Activated CD4-positive, alpha-beta T cell treated with anti-CD3 and anti-CD28 coated beads for 24 hours (primary cell): ENCODE measurements at places on chromosomes 12 and 14.

- no peak for DNase-seq
Observed at GRCh38 chr12:24822121-24822899, 126.6 kb downstream of the BCAT1 start.

DNA sequence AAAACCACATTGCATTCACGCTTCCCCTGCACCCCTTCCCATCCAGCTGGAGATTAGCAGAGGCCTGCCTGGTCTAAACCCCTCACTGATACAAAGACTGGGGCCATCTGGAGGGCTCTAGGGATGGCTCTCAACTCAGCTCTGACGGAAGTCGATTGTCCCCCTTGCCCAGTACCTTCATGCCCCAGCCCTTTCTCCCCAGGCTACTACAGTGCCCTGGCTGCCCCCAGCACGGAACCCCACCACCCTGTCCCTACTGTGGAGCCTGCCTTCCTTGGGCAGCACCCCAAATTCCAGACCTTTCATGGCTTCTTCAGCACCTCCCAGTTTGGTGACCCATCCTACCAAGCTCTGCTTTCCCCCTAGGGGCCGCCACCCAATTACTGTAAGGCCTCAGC is 25.6 kb downstream of the ZFP36L1 start:
- DNase-seq = no peak

GRCh38 chr12:100842156-100842555 is 47.6 kb downstream of the ANO4 start:
- no peak for DNase-seq

DNA sequence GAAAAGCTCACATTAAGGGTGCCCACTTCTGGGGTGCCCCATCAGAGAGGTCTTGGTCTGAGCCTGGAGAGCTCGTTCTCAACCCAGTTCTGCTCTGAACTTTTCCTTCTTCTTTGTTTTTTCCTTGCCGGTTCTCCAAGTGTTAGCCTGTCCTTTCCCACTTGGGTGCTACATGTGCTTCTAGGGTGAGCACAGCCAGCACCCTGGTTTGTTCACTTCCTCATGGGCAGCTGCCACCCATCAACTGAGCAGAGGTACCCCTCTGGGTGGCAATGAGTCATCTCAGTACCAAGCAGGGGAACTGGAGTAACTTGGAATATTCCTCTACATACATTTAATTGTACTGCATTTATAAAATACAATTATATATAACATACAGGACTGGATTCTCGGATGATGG is 3.9 kb upstream of the SYNE3 start:
- no peak for DNase-seq

GRCh38 chr12:58741226-58741625 is 179.1 kb downstream of the LRIG3 start:
- no peak for DNase-seq

DNA sequence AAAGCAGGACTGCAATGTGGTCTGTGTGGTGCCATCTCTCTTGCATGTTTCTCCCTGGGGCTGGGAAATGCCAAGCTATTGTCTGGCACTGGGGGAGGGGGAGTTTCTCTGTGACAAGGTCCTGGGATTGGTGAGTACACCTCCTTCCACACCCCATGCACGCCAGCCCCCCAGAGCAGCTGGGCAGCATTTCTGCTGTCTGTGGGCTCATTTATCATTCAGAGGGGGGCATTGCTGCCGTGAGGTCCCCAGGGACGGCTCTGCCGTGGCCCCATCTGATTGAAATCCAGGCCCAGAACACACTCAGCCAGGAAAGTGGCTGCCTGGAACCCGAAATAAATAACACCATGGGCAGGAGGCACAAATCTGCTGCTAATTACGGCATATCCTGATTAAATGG is 12.6 kb upstream of the FAM222A start:
- no peak for DNase-seq

DNA sequence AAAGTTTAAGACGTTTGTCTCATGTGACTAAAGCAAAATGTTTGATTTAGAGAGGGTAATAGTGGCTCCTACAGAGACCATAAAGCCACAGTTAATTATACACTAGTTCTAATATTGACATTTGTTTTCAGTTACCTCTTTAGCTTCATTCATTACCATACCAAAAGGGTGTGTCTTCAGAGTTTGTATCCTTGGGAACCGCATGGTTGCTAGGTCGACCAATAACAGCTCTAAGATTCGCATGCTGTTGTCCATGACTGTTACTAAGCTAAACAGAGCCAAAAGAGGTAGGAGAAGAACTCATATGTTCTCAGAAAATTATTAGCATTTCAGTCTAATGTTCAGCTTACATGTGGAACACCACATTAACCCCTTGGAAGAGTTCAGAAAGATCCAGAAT is 36.2 kb upstream of the ETNK1 start:
- no peak for DNase-seq

- DNase-seq = no peak
Observed at GRCh38 chr12:124242529-124243065, 52.3 kb upstream of the RFLNA start.

GRCh38 chr14:90677484-90678050 is 138.7 kb downstream of the TTC7B start:
- no peak for DNase-seq

DNA sequence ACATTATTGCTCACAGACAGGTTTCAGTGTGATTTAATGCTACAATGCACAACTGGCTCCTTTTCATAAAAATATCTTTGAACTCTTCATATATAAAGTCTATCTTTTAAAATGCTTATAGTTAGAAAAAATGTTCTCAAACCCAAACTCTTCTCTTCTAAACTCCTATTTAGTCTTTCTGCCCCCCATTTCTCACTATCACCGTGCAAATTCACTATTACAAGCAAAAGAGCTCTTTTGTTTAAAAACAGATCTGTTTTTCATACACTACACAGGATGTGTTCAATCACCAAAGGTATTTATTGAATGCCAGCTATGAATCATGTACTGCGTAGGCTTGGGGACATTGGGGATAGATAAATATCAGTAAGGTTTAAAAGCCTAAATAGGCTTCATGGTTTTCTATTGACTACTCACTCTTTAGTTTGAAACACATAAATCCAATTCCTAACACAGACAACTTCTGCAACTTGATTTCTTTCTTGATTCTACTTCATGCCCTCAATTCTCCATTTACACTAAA is 692.3 kb downstream of the C12orf50 start:
- no peak for DNase-seq

GRCh38 chr14:93943052-93943451 is 15.9 kb downstream of the FAM181A start:
- no peak for DNase-seq

DNA sequence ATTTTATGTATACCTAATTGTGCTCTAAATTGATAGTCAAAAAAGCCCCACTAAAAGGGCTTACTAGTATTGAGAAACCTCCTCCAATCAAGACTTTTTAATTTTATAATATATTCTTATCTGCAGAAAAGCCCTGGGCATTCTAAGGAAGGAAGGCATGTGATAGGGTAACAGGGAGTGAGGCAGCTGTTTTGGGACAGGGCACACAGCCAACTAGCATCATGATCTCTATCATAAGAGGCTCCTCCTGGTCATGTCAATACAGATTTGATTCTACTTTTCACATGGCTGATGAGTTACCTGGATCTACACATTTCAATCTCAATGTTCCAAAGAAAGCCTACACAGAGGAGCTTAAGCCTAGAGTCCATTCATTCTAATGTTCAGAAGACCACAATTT is 9.1 kb downstream of the ADAM20 start:
- no peak for DNase-seq

DNA sequence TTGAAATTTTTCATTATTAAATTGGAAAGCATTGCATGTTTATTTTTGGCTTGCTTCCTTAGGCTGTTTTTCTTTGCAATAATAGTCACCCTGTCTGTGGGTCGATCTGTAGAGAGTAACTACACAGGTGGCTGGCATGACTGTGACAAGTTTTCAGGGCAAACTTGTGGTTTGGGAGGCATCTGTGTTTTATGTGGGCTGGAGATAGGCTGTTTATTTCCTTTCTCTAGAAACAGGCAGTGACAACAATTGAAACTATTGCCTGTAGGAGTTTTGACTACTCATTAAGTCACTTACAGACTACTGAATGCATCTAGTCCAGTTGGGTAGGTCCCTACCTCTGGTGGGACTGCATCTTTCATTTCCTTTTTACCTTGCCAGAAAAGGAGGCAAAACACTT is 155.6 kb downstream of the DYRK2 start:
- DNase-seq = peak; percentile 36

DNA sequence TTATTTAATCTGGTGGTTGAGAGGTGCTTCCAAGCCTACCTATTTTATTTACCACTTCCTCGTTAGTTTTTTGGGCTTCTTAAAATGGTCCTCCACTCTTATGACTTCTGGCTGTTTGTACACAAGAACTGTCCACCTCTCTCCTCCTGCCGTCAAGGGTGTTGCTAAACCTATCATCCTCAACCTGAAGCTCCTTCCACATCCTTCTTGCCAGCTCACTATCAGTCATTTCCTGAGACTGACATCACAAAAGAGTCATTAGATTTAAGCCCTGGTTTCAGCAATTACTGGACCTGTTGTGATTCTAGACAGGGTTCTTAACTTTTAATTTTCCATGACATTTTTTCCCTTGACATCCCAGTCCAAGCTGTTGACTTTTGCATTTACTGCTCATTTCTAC is 91.9 kb downstream of the BICD1 start:
- DNase-seq = no peak

DNA sequence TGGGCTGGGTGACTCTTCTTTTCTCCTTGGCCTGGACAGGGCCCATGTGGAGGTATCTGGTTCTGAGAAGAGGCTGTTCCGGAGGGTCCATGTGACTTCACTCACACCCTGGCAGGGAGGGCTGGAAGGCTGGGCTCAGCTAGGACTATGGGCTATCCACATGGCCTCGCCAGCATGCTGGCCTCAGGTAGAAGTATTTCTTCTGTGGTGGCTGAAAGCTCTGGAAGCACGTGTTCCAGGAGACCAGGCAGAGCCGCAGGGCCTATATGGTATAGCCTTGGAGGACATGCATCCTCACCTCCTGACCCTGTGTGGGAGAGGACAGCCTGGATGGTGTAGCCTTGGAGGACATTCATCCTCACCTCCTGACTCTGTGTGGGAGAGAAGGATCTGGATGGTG is 38.2 kb upstream of the FZD10 start:
- no peak for DNase-seq

- no peak for DNase-seq
Observed at GRCh38 chr14:37593511-37594237, 1.4 kb downstream of the FOXA1 start.

DNA sequence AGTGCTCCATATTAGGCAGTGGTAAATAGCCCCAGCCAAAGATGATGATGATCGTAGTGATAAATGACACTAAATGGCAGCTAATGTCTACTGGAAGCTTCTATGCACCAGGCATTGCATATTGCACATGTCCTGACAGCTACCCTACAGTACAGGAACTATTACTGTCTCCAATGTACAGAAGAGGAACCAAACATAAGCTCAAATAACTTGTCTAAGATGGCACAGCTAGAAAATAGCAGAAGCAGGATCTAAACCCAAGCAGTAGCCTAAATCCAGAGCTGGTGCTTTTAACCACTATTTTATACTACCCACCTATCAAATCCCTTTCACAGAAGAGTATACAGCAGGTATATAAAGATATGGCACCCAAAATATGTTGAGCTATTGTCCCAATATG is 28.9 kb downstream of the ESR2 start:
- DNase-seq = no peak

DNA sequence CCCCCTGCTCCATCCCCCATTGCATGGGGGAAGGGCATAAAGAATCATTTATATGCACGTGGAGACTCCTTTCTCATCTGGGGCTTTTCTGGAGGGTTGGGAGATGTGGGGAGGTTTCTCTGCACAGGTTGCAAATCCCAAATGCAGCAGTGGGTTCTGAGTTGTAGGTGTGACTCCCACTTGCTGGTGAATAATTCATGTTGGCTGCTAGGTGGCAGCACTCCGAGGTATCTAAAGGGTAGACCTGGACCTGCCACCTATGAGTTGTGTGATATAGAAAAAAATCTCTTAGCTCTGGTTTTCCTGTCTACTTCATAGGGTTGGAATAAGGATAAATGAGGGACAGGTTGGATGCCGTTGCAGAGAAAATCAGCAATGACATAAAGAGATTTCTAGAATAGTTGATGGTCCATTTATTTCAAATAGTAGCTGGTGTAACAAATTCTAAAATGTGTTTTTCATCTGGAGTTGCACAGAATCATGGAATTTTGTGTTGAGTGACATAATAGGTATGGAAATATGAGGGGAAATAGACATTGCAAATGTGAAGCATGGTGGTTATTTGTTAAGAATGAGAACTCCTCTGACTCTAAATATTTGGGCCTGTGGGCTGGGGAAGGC is 4.6 kb downstream of the MARCHF9 start:
- DNase-seq = no peak

GRCh38 chr12:131530422-131530821 is 180.5 kb upstream of the SFSWAP start:
- no peak for DNase-seq

GRCh38 chr14:33052943-33053342 is 114.3 kb downstream of the NPAS3 start:
- DNase-seq = no peak

- no peak for DNase-seq
Observed at GRCh38 chr12:47964106-47964728, 821 bp downstream of the TMEM106C start.
